ENCODE measurements at places on chromosomes 13 and 19.

- peak; percentile 97 for DNase-seq
Measured at GRCh38 chr19:18046059-18046718, 38.2 kb downstream of the ARRDC2 start.

DNA sequence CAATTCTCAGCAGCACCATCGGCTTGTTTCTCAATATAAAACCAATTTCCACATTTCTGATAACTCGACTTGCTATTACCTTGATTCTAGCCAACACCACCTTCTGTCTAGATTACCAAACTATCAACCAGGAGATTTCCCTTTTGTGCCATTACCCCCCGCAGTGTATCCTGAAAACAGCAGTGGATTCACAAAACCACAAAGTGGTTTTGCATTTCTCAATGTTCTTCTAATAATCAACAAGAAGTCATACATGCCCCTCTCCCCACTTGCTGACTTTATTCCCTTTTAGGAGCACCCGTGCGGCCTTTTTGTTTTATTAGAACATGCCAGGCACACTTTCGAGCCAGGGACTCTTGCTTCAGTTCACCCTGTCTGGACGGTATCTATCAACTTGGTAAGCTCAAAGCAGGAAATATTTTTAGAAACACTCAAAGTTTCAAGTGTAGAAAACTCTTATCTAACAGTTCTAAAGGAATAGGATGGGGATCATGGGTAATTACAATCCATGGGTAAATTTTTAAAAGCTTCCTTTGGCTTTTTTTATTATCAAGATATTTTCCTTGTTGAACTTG is 967.4 kb downstream of the EFNB2 start:
- no peak for DNase-seq

DNA sequence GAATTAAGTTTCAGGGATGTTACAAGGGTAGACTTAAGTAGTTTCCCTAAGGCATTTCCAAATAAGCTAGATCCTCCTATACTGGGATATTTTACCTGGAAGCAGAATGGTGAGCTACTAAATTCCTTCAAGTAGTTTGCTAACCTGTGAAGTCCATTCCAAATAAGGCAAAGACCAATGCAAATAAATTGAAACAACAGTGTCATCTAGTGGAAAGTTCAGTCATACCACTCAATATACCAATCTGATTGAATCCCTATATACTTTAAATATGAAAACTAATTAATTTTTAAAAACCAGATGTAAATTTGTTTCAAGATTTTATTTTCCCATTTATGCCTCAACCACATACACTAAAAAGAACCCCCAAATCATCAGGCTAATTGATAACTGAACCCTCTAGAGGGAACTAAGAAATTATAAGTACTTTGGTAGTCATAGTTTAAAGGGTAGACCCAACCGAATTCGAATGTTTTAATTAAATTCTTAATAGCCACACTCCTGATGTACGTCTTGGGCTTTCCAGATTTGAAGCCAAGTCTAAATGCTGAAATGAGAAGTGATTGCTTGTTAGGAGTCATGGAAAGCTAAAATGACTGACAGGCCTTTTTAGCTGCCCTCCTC is 223.7 kb downstream of the TBC1D4 start:
- DNase-seq: peak; percentile 57

GRCh38 chr19:47109177-47109540 is 4.4 kb downstream of the ZC3H4 start:
- DNase-seq: no peak

DNA sequence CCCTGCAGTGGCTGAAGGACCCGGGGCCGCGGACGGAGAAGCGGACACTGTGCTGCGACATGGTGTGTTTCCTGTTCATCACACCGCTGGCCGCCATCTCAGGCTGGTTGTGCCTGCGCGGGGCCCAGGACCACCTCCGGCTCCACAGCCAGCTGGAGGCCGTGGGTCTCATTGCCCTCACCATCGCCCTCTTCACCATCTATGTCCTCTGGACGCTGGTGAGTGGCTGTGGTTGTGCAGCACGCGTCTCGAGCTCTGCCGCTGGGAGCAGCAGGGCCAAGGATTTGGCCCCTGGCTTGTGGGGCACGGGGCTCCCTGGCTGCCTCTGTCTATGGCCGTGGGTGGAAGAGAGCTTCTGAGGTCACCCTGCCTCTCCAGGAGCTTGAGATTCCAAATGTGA is 14.1 kb upstream of the HNRNPM start:
- DNase-seq: no peak

DNA sequence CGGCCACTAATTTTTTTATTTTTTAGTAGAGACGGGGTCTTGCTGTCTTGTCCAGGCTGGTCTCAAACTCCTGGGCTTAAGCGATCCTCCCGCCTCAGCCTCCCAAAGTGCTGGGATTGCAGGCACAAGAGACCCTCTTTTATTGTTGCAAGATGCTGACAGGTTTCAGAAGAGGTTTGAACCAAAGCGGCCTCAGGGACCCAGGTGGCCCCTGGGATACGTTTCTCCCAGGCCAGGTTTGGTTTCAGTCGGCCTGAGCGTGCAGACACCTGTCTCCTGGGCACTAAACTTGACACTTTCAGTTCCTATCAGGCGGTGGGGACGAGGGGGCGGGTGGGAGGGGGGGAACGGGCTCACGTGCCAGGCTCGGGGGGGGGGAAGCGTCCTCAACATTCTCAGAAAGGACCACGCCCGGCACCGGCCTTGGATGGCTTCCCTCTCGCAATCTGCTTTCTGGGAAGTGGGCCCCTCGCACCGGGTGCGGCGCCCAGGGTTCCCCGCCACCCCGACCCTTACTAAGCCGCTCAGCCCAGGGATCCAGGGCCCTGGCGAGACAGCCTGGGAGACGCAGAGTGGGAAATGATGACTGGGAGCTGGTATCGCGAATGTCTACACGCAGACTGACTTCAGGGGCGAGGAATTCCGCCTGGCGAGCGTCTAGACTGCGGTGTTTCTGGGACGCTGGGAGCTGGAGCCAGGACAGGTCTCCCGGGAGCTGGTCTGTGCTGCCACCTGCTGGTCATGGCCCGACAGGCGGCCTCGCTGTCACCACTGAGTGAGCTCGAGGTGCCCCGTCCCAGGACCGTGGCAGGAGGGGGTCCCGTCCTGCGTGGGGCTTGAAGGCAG is 91.6 kb downstream of the GNG7 start:
- peak; percentile 94 for DNase-seq

DNA sequence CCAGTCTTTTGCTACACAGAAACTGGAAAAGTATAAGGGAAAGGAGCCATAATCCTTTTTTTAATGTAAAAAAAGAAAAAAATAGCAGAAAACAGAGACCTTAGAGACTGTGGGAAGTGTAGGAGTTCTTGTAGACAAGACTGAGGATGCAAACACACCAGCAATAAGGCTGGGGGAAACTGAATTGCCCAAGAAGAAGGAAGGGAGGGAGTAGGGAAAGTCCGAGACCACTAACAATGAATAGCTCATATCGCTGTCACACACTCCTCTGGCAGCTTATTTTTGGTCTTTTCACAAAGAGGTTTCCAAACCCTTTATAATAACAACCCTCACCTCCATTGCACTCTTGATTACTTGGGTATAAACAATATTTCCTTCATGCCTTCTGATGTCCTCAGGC is 952.0 kb downstream of the SLITRK5 start:
- DNase-seq: no peak

DNA sequence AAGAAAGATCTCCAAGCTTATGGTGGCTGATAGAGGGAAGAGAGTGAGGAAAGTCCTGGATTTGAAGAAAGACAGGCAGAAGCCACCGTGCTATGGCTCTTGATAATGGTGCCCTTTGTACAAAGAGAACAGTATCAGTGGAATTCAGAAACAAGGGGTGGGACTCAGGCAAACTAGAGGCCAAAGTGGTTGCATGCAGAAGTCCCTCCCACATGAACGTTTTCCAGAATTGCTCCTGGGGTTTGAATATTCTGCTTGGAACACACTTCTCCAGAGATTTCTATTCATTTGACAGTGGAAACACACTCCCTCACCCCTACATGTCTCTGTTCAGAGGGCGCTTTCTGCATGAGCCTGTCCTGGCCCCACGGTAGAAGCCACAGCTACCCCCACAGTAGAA is 10.1 kb upstream of the MBNL2 start:
- no peak for DNase-seq

- no peak for DNase-seq
Measured at GRCh38 chr19:19140476-19140875, 2.2 kb upstream of the TMEM161A start.

DNA sequence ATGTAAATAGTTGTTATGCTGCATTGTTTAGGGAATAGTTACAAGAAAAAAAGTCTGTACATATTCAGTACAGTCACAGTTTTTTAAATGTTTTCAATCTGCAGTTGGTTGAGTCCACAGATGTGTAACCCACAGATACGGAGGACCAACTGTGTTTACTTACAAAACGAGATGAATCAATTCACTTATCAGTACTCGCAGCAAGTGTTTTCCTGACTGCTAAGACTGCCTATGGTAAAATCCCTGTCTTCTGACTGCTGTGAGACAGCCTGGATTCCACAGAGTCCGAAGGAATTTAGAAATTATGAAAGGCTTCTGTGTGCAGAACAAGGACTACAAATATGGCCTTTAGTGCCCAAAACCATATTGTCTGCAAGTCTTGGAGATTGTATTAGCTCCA is 45.7 kb upstream of the C1QTNF9 start:
- DNase-seq: no peak

DNA sequence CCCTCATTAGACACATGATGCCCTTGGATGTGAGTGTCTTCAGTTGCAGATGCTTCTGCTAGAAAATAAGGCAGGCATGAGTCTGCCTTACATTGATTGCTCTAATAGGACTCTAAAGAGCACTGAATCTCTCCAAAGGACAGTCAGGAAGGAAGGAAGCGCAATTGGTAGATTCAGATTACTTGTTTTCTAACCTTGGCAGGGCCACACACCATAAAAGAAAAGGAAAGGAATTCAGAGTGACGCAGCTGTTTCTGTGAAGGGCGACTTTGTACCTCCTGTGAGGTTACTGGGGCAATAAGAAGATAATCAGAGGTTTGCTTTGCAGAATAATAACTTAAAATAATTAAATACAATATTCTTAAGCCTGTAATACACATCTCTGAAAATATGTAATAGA is 48.0 kb downstream of the FRY start:
- no peak for DNase-seq

GRCh38 chr19:46915386-46915785 is 54.6 kb downstream of the ARHGAP35 start:
- no peak for DNase-seq

GRCh38 chr13:31697290-31697689 is 42.0 kb upstream of the RXFP2 start:
- DNase-seq: peak; percentile 60

DNA sequence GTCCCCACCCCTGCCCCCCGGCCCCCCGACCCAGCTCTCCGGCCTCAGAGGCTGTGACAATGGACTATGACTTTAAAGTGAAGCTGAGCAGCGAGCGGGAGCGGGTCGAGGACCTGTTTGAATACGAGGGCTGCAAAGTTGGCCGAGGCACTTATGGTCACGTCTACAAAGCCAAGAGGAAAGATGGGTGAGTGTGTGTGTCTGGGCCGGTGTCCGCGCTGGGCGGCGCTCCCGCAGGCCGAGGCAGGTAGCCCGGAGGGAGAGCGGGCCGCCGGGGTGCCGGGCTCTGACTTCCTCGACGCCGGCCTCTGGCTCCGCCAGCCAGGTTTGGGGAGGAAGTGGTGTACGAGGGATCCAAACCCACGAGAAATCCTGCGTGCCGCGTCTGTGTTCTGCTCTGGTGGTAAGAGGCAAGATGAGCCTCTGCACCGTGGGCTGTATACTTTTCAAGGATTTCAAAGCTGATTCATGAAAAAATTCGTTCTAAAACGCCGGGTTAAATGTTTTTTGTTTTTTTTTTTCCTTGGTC is 718 bp downstream of the CDK8 start:
- peak; percentile 59 for DNase-seq

GRCh38 chr19:4974880-4975469 is 6.1 kb downstream of the KDM4B start:
- DNase-seq: no peak

GRCh38 chr13:76764429-76764828 is 121.8 kb downstream of the KCTD12 start:
- no peak for DNase-seq

DNA sequence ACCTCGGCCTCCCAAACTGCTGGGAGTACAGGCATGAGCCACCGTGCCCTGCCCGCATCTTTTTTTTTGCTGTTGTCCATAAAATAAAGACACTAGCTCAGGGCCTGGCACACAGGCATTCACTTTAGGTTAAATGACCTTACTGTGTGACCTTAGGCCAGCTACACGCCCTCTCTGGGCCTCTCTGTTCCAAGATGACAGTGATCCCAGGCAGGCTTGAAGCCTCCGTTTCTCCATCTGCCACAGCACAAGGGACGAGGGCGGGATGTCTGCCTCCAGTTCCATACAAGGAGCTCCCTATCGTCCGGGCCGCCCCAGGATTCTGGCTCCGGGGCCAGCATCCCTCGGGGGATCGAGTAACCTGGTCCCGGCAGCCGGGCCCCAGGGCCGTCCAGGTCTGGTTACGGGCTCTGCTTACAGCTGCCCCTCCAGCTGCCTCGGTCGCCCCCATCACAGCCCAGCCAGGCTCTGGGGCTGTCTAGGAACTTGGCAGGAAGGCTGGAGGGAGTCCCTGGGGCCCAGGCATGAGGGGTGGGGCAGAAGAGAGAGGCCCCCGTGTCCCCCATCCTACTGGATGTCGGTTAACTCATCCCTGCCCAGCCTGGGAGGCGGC is 11.9 kb upstream of the SEMA6B start:
- DNase-seq: no peak

DNA sequence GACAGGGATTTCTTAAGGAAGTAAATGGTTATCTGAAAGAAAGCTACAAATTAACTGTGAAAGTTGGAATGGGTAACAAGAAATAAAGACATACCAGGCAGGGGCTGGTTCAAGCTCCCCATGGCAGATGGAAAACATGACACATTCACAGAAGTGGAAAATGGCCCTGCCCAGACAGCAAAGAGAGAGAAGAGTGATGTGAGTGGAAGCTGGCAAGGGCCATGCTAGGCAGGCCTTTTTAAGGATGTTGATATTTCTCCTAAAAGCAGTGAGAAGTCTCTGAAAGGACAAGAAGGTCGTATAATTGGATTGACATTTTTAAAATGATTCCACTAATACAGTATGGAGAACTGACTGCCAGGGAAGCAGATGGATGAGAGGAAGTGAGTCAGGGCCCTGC is 3.3 kb upstream of the FFAR2 start:
- DNase-seq: no peak

DNA sequence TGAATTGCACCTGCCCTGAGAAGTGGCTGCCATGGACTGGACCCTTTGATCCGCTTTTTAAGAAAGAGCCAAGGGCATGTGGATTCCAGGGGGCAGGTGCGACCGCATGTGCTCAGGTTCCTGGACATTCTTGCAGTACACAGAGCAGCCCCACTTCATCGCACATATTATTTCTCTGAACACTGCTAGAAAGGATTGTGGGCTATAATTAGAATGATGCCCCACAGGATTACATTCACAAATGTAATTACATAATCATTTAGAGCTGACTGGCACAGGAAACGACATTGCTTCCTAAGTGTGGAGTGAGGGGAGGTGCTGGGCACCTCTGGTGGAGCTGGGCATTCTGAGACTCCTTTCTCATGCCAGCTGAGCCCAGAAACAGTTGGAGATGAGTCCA is 37.5 kb upstream of the VSTM2B start:
- no peak for DNase-seq

Measured in EL (cell line).